ENCODE measurements at places on chromosomes 11 and 22.

- no peak for DNase-seq
Measured at GRCh38 chr22:42676059-42676607, 26.9 kb upstream of the CYB5R3 start.

GRCh38 chr11:64305075-64305690 lies at the start of gene ESRRA:
Gene ESRRA (plus strand): TSS chr11:64305524. CDS start chr11:64307180, 1,656 bp downstream.
- peak; percentile 99 for DNase-seq

GRCh38 chr22:50009765-50010675 lies 2.5 kb downstream of the IL17REL start:
- DNase-seq, result no peak

- no peak for DNase-seq
Measured at GRCh38 chr22:29517215-29517908, 36.2 kb downstream of the THOC5 start.
